Myometrial cell (primary cell): ENCODE measurements at places on chromosomes 6 and 20. TPM values are rescaled to one million over a fixed set of nuclear protein-coding genes. Genes with fewer than 3 reads are reported as not detected.

SRMS gene
- total RNA-seq, result not detected in 2 replicates

C6orf163 gene
- 0.35 TPM in 1 of 2 replicates, not detected in the other for total RNA-seq

SH3BGRL2 gene
- total RNA-seq, result 8.3 and 8.6 TPM in 2 replicates

CYP24A1 gene
- not detected in 2 replicates for total RNA-seq

DPPA5 gene
- not detected in 2 replicates for total RNA-seq

VSX1 gene
- total RNA-seq, result not detected in 2 replicates

MUCL3 gene
- not detected in 2 replicates for total RNA-seq

TCF21 gene
- total RNA-seq, result under 0.01 and 0.58 TPM in 2 replicates

MCCD1 gene
- not detected in 2 replicates for total RNA-seq

TGM3 gene
- not detected in 2 replicates for total RNA-seq

GPR6 gene
- not detected in 2 replicates for total RNA-seq

SEMG1 gene
- not detected in 2 replicates for total RNA-seq

ID1 gene
- 151 and 221 TPM in 2 replicates for total RNA-seq

ELOVL5 gene
- total RNA-seq, result 131 and 141 TPM in 2 replicates

ANKEF1 gene
- total RNA-seq, result 0.53 and 0.86 TPM in 2 replicates

RIPOR2 gene
- 14.9 and 19.3 TPM in 2 replicates for total RNA-seq

WFDC5 gene
- not detected in 2 replicates for total RNA-seq

ENPP3 gene
- total RNA-seq, result under 0.01 TPM in 2 replicates

SLC32A1 gene
- total RNA-seq, result not detected in 2 replicates

CHRNA4 gene
- not detected in 2 replicates for total RNA-seq

SLC26A8 gene
- total RNA-seq, result not detected in 2 replicates

UBD gene
- not detected in 2 replicates for total RNA-seq

MYT1 gene
- total RNA-seq, result not detected in 2 replicates

TPX2 gene
- total RNA-seq, result 88.2 and 108 TPM in 2 replicates

CNBD2 gene
- 2.0 and 3.5 TPM in 2 replicates for total RNA-seq

BNIP5 gene
- not detected in 2 replicates for total RNA-seq
